ENCODE measurements at places on chromosomes 7 and 10.

GRCh38 chr7:75040512-75040911, 33.1 kb downstream of the RCC1L start:
- no peak for DNase-seq

DNA sequence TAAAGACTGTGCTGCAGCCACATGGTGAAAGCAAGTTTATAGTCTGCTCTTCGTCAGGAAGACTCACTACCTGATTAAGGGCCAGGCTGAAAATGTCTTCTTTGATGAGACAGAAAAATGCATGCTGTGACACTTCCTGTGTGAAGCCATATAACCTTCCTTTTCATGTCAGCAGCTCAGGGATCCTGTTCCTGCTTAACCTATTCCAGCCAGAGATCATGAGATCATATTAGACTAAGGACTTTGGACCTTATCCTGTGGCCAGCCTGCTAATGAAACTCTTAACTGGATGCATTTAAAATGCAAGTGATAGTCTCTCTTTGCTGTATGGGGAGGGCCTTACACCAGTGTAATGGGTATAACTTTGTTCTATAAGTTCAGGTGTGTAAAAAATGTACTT, 165.2 kb downstream of the PTEN start:
- no peak for DNase-seq

- DNase-seq = no peak
Measured at GRCh38 chr7:152987656-152988055, 228.1 kb downstream of the ACTR3B start.

DNA sequence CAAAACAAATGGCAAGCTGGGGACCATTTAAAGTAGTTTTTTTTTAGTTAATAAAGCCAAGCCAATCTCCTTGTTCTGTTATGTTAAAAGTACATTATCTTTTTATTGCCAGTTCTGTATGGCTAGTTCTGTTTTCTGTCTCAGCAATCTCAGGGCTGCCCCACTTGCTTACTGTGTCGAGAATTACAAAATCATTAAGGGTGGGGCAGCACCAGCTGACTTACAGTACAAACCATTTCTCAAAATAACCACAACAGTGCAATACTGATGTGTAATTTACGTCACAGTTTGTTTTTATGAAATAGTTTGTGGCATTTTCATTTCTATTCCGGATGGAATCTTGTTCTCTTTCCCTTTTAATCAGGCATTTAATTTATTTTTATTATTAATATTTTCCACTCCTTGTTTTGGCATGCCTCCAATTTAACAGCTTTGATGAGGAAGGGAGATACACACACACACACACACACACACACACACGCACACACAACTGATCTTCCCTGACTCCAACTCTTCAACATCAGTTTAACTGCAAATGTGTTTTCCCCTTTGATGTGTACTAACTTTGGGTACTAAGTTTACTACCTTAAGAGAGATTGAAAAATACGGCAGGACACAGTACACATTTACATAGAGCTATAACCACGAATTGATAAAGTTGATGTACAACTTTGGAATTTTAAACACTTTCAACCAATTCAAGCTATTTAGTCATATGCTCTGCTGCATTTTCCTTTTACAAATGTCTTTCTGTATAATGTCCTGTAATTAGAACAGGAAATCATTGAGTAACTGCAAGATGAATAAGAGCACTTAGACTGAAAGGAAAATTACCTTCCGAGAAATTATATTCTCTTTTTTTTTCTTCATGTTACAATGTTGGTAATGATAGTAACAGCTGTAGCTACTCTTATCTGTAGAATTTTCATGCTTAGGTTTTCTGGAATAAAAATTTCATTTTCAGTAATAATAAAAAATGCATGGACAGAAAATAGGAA, 91.5 kb downstream of the ARID5B start:
- peak; percentile 74 for DNase-seq

GRCh38 chr7:16023046-16023445, 336.6 kb upstream of the MEOX2 start:
- DNase-seq = no peak

DNA sequence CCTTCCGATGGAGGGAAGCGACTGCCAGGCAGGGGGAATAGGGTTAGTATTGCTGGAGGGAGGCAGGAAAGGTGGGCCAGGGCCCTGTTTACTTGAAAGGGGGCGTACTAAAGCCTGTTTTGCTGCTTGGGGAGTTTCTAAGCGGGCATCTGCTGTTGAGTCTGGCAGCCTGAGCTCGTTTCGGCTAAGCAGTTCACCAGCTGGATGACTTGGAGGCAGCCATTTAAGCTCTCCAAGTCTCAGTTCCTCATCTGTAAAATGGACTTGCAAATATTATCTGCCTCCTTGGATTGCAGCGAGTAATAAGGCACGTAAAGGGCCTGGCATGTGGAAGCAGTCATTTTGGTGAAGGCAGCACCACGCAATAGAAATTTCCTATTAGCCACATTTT, 44.0 kb downstream of the LDB3 start:
- DNase-seq = peak; percentile 33

GRCh38 chr7:112160130-112160770, 45.9 kb downstream of the DOCK4 start:
- DNase-seq = no peak

DNA sequence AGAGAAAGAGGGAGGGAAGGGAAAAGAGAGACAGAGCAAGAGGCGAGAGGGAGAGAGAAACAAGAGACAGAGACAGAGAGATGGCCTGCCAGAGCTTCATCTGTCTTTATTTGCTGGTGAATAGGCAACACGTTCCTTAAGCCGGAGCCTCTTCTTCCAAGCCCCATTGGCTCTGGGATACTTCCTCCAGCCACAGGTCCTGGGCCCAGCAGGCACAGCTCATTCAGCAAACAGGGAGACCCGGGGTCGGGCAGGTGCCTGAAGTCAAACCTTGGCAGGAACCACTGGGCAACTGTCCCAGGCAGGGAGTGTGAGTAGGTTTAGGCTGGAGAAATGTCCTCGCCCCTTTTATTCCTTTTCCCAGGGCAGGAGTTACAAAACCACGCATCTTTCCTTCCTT, 68.2 kb downstream of the MYL10 start:
- DNase-seq = no peak

DNA sequence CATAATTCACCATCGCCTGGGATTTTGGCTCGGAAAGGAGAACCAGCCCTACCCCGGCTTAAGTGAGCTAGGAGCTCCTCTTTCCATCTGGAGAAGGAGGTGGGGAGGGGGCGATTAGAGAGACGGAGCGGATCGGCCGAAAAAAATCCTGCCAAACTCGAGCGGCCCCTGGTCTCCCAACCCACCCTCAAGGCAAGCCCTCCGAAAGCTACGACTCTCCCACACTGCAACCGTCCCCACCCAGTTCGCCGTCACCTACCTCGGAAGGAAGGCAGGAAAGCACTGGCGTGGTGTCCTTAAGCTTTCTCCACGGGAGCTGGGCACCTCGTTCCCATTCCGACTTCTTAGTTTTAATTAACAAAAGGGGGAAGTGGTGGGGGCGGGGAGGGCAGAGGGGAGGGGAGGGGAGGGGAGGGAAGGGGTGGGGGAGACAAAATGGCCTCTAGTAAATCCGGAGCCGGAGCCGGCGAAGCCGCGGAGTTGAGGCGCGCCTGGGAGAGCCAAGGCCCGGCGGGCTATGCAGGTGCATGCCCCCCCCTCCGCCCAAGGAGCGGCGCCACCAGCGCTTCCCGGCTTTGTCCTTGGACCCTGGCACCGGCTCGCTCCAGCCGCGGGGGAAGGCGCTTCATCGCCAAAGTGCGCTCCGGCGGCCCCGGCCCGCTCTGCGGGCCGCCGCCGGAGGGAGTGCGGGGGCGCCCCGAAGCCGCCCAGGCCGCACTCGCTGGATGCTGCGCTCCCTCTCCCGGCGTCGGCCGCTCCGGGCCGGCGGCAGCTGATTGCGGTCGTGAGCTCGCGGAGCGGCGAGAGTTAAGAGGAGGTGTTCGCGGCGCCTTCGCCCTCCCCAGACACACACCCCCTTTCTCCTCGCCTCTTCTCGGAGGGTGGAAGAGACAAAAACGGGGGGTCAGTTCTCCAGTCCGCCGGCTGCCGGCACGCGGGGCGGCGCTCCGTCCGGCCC, at the start of gene LRRC4:
Gene LRRC4 (minus strand): TSS at position 784 of the 958 bp plus-strand sequence. CDS start 797 bp downstream, outside the sequence.
- DNase-seq = peak; percentile 65

GRCh38 chr7:133676805-133677370, 424.0 kb downstream of the EXOC4 start:
- DNase-seq = no peak

GRCh38 chr7:6430974-6431373, 16.8 kb downstream of the DAGLB start:
- no peak for DNase-seq

DNA sequence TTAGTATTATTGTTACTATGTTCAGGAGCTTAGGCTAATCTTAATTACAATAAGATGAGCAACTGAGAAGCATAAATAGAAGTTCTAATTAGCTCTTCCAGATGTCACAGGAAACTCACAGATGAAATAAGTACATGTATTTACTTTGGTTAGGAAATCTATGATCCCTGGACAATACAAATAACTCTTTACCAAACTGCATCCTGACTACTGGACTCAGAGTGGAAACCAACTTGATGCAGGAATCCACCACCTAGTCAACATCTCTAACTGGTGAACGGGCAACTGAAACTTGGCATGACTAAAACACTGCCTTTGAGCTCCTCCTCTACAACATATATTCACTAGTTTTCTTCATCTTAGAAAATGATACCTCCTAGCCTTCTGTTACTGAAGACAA, 193.2 kb downstream of the AGMO start:
- DNase-seq = no peak

DNA sequence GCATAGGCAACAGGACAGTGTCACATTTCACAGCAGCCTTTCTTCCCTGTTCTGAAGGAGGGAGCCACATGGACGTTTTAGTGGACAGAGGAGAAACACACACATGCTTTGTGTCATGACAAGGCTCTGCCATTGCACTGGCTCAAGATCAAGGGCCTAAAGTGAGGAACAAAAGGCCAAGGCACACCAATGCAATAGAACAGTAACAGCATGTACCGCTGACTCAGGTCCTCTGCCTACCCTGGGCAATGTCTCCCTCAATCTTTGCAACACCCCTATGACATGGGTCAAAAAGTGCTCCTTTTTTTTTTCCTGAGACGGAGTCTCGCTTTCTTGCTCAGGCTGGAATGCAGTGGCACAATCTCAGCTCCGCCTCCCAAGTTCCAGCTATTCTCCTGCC, 57.8 kb upstream of the SDK1 start:
- no peak for DNase-seq

DNA sequence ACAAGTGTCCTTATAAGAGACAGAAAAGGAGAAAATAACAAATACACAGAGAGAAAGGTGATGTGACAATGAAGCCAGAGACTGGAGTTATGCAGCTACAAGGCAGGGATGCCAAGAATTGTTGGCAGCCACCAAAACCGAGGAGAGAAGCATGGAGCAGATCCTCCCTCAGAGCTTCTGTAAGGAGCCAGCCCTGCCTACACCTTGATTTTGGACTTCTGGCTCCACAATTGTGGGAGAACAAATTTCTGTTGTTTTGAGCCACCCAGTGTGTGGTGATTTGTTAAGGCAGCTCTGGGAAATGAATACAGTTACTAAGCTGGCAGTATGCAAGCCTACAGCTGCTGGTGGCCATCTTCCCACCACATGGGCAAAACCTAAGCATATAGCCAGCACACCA, 163.6 kb downstream of the GRM8 start:
- DNase-seq = no peak

DNA sequence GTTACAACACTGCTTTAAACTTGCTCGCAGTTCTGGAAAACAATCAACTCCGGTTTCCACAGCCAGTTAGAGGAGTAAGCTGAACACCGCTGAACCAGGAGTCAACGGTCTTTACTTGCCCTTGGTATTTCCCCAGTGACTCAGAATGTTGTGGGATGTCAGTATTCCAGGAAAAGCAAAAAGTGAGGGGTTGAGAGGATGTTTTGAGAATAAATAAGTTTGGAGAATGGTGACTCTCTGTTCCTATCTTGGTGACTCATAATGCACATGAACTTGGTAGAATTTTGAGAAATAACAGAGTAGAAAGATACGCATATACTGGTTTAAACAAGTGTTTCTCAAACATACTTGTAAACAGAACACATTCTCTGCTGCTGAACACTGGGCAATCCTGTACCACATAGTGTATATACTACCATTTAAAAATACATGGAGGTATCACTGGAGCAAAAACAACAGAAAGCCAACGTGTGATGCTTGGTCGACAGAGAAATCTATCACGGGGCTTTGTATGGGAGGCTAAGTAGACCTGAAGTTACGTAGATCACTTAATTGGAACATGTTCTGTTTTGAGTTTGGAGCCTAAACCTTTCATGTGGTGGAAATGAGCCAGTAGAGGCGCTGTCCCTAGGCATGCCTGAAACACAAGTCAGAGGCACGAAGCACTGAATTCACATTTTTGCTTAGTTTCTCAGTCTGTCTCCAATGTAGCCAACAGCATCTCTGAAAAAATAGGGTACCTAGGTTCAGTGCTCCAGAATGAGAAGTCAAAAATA, 534.3 kb downstream of the PARD3 start:
- DNase-seq = peak; percentile 28

DNA sequence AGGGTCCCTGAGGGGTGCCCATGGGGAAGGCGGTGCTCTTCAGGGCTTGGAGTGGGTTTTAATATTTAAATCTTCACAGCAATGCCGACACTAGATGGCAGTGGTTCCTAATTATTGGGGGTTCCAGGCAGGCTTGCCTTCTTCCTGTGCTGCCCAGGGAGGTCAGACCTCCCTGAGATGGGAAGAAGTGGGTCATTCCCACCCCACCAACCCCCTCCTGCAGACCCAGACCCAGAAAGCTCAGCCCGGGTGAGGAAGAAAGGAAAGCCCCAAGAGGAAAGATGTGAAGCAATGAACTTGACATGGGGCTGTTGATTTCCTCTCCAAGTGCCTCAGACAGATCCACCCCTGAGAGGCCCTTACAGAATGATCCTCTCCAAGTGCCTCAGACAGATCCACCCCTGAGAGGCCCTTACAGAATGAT, 85.1 kb upstream of the LANCL2 start:
- DNase-seq = peak; percentile 77

GRCh38 chr7:830069-830468, 2.2 kb upstream of the SUN1 start:
- DNase-seq = no peak

- no peak for DNase-seq
Measured at GRCh38 chr10:50506861-50507573, 116.7 kb downstream of the SGMS1 start.

DNA sequence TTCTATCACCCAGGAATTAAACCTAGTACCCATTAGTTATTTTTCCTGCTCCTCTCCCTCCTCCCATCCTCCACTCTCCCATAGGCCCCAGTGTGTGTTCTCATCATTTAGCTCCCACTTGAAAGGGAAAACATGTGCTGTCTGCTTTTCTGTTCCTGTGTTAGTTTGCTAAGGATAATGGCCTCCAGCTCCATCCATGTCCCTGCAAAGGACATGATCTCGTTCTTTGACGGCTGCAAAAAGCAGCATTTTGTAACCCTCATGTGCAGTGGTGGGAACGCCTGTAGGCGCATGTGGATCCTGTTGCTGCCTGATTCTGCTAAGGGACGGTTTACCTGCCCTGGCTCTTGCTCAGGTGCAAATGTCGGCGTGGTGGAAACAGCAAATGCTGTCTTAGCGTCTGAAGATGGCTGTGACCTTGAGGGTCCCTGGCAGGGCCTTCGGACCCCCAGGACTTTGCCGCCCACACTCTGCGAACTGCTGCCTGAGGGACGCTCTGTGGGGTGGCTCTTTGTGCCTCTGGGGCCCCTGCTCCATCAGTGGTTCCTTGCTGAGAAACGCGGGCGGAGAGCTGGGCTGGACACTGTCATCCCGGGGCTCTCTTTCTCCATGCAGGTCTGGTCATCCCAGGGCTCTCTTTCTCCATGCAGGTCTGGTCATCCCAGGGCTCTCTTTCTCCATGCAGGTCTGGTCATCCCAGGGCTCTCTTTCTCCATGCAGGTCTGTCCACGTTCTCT, 5.6 kb upstream of the MTG1 start:
- peak; percentile 4 for DNase-seq
